Amygdala (tissue), 56 donors: ENCODE measurements at places on chromosomes 1 and 21.

GRCh38 chr1:159580340-159580739 is 7.3 kb upstream of the APCS start:
- no peak for DNase-seq

GRCh38 chr1:101820071-101820470 is 176.7 kb downstream of the OLFM3 start:
- no peak for DNase-seq

- DNase-seq = no peak
Measured at GRCh38 chr1:72326494-72326893, 44.2 kb upstream of the NEGR1 start.

GRCh38 chr1:157095091-157095490 is 4.5 kb downstream of the ETV3L start:
- DNase-seq = no peak

DNA sequence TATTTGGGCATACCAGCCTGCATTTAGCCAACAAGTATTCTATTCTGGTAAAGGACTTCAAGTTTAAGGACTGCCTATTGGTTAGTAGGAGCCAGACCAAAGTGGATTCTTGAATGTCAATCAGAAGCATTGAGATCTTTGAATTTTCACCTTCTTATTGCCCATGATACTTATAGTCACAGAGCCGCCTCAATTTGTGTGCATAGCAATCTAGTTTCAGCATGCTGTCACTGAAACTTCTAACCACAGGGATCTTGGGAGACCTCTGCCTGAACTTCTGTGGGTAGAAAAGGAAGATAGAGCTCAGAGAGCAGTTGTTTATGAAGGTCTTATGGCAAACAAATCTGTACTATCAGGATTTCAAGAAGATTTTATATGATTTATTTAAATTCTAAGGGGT is 501.4 kb upstream of the USP24 start:
- no peak for DNase-seq
